ENCODE measurements at places on chromosomes 6 and 20.

GRCh38 chr20:63164484-63165355 is 51.2 kb downstream of the YTHDF1 start:
- DNase-seq, result no peak

DNA sequence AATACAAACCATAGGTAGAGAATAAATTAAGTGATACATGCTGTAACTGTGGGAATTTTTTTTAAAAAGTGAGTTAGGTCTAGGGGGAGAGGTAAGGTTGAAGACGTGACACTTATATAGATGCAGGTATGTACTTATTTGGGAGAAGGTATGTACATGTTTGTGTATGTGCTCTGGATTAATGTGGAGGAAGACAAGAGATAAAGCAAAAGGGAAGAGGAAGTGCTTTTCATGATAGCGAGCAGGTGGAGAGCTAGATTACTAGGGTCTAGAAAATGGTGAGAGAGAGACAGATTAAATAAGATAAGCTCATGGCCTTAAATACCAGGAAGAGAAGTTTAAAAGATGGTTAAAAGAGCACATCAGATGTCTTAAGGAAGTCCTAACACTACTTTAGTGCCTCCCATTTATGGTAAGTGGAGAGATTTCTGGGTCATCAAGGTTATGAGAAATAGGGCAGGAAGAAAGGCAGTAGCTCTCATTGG is 92.5 kb downstream of the MAN1A1 start:
- no peak for DNase-seq

DNA sequence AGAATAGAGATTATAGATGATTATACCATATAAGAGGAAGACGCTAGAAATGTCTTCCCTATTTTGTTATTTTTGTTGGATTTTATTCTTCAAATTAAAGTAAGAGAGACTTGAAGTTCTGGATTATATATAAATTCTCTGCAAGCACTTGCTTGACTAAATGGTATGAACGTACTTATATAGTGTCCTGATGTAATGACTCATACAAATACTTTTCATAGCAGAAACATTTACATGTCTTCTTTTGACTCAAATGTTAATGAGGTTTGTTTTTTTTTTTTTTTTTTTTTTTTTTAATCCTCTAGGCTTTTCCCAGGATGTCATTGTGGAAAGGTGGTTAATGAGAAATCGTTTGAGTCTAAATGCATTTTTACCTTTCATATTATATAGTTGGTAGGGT is 55.0 kb downstream of the PDE7B start:
- peak; percentile 41 for DNase-seq

DNA sequence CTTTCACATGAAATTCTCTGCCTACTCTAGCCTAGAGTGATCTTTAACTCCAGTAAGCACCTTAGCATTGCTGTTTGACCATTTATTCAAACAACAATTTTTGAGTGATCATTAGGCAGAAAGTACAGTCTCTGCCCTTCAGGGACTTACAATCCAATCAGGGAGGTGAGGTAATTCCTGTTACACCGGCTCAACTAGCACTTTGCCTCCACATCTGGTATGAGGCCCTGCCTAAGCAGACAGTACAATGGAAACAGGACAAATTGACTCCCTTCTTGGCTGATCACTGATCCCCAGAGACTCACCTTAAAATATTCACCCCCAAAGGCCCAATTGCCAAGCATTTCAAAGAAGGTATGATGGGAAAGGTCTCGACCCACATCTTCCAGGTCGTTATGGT is 1.4 kb downstream of the AARS2 start:
- no peak for DNase-seq

GRCh38 chr6:50807035-50807434 is 11.6 kb upstream of the TFAP2B start:
- no peak for DNase-seq

GRCh38 chr20:62537649-62538292 is 62.0 kb upstream of the GATA5 start:
- DNase-seq, result no peak

- peak; percentile 62 for DNase-seq
Measured at GRCh38 chr6:27668442-27669294, 195.8 kb upstream of the ZNF184 start.

DNA sequence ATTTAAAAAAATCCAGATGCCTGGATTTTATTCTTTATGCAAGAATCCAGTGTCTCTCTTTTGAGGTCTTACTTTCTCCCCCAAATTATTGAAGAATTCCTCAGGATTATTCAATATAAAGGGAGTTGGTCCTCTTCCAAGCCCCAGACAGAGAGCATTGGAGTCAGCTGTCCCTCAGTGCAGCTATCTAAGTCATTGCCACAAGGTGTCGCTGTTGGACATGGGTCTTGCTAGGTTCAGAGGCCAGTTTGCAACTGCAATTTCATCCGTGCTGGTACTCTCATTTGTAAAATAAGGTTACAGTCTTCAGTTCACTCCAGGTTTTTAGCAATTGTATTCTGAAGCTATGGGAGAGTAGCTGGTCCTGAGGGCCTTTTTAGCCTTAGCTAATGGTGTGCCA is 27.8 kb downstream of the CCN2 start:
- DNase-seq, result peak; percentile 41

DNA sequence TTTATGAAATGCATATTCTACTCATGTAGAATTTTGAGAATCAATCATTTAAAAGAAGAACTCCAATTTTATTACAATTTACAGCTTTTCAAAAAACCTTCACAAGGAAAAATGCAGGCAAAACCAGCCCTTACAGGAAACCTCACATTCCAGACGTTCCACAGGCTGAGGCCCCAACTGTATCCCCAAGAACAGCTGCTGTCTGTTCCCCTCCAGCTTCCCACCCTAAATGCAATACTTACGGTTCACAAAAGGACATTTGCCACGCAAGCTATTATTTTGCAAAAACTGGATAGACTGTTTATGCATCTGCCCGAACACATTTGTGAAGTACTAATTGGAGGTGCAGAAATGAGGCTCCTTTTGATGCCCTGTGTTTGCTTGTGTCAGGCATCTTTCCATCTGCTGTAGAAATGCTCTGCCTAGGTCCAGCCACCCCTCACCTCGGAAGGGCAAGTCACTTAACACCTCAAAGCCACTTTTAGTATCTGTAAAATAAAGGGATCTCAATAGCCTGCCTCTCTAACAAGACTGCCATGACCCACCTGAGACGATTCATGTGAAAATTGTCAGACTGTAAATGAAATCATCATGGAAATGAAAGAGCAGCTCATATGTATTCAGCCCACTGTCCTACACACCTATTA is 26.5 kb downstream of the PDE10A start:
- DNase-seq, result peak; percentile 20

DNA sequence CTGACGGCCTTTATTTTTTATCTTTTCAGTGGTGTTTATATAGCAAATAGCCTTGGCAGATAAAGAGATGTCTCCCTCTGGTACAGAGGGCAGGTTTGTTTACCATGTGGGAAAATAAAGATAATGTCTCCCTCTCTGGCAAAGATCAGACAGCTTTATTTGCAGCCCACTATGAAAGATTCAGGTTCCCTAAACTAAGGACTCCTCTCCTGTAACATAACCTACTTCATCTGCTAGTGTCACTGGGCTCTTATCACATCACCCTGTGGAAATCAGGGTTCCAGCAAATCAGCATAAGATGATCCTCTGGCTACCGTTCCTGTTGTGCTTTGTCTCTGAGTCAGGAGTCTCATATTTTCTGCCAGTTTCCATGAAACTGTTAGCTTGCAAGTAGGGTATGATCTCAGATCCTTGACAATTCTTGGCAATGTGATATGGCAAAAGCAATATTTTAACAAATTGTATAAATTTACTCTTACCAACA is 3.1 kb downstream of the FBXL4 start:
- peak; percentile 37 for DNase-seq

- DNase-seq, result peak; percentile 6
Measured at GRCh38 chr20:20407891-20408805, 40.2 kb downstream of the INSM1 start.

DNA sequence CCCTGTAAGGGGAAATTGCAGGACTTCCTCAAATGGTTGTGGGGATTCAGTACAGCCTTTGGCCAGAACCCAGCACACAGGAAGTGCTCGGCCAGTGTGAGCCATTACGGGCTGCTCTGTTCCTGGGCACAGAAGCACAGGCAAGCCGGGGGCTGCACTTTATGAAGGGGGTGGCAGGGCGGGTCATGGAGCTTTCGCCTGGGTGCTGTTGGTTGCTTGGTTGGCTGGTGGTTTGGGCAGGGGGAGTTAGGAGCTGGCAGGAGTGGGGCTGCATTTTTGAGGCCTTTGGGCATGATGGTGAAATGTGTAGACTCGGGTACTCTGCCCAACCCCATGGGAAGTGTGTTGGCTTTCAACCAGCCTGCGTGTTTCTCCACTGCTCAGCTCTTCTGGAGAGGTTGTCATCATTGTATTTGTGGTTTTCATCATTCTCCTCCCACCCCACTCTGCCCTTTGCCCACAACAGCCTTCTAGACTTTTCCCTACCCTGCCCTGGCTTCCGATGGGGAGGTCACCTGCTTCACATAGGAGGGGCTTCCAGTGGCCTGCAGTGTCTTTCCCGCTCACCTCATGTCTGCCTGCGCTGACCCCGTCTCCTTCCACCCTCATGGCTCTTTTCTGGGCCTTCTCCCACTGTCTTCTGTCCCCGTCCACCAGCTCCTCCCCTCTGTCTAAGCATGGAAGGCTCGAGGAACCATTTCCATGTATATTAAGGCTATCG is 16.1 kb upstream of the RBM38 start:
- DNase-seq, result peak; percentile 33

- peak; percentile 98 for DNase-seq
Measured at GRCh38 chr6:144158133-144158532, 7.8 kb downstream of the STX11 start.

DNA sequence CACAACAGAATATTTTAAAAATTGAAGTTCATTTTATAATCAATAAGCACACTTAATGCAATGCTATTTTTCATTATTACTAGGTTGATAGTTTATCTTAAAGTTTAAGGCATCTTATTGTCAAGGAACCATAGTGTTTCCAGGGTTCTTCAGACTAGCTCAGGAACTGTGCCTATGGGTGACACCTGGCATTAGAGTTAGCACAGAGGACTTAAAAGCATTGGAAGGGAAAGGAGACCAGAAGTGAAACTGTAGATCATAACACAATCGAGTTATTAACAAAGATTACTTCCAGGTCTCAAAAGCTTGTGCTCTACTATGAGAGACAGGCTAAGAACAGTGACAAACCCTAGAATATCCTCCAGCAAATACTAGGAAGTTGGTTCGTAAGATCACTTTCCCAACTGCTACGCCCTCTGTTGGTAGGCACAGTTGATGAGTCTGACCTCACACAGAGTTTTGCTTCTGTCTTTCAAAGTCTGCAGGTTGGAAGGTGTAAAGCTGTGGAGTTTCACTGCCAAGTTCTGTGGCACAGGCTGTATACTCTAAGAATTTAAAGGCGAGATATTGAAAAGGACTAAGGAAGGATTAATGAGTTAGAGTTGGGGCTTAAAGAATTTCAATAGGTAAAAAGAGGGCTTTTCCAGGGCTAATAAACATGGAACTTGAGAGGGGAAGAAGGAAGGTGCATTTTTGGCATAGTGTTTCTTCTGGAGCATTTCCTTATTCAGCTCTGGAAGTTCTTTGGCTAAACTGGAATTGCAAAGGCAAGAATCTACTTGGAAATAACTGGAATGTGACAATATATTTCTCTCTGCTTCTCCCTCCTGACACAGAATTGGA is 531.3 kb upstream of the JAG1 start:
- peak; percentile 66 for DNase-seq

- peak; percentile 75 for DNase-seq
Measured at GRCh38 chr6:149545258-149545753, 537 bp downstream of the PPIL4 start.

- DNase-seq, result no peak
Measured at GRCh38 chr6:3077430-3077829, 9.1 kb downstream of the RIPK1 start.

GRCh38 chr6:36035225-36035624 is 7.6 kb downstream of the MAPK14 start:
- no peak for DNase-seq

- no peak for DNase-seq
Measured at GRCh38 chr6:17116117-17116440, 14.2 kb downstream of the STMND1 start.

GRCh38 chr6:113464960-113465359 is 392.2 kb upstream of the MARCKS start:
- peak; percentile 69 for DNase-seq

GRCh38 chr6:157848693-157849092 is 25.6 kb downstream of the SNX9 start:
- DNase-seq, result no peak
